ENCODE measurements at places on chromosomes 11 and 22.
A peak's percentile ranks its signal among the peaks of the same experiment; 100 is the strongest.

GRCh38 chr22:40612291-40612751 is 24.2 kb downstream of the MRTFA start:
- DNase-seq, result no peak

DNA sequence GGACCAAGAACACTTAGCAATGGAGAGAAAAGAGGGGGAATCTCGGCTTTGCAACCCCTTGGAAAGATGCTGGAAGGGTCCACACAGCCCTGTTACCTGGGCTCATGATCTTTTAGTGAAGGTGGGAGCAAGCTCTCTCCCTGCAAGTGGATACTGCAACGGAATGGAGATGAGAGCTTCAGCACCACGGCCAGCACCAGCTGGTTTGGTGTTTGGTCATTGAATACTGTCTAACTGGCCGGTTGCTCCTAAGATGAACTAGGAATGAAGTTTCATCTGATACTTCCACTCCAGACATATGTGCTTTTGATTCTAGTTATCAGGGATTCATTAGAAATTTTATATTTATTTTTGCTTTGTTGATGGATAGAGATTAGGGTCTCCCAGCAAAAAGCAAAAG is 16.3 kb downstream of the HTR3A start:
- no peak for DNase-seq

DNA sequence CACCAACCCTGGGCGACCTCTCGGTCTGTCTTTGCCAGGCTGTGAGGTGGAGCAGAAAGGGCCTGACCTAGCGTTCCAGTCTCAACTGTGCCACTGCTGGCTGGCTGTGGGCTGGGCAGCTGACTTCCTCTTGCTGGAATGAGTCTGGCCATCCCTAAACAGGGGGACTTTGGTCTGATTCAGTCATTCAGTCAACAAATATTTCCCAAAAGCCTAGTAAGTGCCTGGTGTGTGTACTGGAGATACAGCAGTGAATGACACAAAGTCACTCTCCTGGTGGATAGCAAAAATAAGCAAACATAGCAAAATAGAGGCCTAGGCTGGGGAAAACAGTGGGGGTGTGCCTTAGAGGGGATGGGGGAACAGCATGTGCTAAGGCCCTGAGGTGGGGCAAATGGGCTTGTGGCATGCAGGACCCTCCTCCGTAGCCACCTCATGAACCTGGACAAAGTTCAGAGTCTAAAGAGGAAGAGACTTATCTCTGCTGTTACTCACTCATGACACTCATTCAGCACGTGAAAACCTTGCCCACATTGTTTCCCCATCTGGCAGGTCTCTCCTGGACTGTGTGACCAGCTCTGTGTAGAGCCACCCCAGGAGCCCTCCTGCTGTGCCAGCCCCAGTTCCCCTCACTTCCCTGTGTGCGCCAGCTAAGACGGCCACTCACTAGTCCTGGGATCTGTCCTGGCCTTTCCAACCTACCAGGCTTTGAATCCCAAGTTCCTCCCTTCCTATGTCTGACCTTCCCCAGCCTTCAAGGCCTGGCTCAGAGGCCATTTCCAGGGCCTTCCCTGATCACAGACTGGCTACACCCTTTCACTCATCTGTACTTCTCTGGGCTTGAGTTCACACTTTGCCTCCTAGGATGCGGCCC is 4.7 kb downstream of the GUCD1 start:
- DNase-seq, result no peak

DNA sequence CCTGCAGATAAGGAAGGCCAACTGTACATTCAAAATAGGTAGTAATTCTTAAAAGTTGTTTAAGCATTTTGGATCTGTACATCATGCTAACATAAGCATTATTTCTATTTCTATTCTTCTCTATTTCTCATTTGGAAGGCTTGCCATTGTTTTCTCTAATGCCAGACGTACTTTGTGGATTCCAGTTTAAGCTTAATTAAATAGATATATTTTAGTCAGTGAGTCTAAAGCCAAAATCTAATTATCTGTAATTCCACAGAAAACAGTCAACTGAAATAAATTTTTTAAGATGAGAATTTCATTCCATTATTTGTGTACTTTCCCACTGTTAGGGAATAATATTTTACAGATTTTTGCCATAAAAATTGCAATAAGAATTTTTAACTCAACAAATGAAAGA is 123.0 kb downstream of the LUZP2 start:
- no peak for DNase-seq

- DNase-seq, result no peak
Measured at GRCh38 chr11:12223771-12224536, 113.6 kb downstream of the MICAL2 start.

GRCh38 chr11:102429226-102429625 is 23.3 kb downstream of the TMEM123 start:
- no peak for DNase-seq

DNA sequence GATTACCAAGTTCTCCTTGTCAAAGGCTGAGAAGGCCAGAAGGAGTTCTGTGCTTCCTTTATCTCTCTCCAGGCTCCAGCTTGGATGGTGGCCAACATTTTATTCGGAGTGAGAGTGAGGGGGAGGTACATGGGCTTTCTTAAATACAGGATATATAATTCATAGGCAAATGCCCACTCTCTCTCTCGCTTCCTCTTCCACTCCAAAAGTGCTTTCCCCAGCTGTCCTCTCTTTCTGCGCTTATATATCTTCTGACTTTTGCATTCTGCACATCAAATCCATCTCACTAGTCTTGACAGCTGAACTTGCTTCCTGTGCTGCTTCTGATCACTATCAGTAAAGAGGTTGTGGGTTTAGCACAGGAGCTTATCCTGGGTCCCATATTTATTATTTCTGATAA is 125.4 kb upstream of the ARHGAP20 start:
- no peak for DNase-seq

- DNase-seq, result no peak
Measured at GRCh38 chr11:125496529-125496857, 428 bp upstream of the FEZ1 start.

DNA sequence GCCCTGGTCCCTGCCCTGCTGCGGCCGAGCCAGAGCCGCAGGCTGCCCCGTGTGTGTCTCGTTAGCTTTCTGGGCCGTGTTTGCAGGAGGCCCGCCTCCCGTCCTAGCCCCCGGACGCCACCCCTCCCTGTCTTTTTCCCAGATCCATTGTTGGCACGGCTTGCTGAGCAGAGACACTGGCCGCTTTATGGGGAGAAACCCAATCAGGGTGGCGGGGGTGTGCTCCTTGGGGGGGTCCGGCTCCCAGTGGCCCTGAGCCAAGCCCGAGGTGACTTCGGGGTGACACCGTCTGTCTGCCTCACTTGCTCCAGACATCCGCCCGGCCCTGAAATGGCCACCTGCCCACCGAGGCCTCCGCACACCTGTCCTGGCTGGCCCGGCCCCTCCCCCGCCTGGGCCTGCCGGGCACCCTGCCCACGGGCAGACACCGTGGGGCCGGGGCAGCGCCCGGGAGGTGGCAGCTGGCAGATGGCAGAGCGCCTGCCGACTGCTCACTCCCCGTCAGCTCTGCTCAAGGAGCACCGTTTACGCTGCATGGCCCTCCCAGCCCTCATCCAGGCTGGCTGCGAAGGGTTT is 43.1 kb upstream of the PPARA start:
- no peak for DNase-seq

DNA sequence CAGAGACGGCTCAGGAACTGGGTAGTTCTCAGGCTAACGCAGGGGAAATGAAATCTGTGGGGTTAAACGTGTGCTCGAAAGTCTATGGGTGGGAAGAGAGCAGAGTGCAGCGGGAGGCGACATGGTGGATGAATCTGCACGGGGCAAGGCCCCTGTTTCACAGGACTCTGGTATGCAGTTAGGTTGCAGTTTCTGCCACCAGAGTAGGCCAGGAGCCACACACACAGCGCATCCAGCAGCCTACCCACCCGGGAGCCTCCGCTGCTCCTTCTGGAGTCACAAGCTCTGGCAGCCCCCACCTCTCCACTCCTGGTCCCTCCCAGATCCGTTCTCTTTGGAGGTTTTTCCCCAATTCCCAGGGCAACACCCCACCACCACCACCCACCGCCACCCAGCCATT is 27.0 kb downstream of the SPATA19 start:
- DNase-seq, result no peak

DNA sequence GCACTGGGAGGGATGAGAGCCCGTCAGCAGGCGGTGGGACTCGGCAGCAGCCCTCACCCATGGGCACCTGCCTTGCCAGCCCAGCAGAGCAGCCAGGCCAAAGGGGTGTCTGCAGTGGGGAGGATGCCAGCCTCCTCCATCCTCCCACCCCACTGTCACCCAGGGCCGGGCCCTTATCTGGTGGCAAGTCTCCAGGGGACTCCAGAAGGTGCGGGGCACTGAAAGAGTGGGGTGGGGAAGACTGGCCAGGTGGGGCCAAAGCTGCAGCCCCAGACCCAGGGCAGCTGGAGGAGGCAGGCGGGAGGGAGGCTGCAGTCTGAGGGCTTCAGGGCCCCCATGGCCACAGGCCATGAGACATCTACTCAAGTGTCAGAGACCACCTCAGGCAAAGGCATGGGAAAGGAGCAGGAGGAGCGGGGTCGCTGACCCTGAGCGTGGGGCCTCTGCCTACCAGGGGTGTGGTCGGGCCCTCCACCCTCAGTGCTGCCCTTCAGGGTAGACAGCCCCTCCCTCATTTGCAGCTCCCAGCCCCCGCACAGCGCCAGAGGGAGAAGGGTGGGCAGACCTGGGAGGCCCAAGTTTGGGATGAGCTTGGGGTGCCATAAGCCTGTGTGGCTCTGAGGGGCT is 3.5 kb downstream of the DGCR6L start:
- no peak for DNase-seq

DNA sequence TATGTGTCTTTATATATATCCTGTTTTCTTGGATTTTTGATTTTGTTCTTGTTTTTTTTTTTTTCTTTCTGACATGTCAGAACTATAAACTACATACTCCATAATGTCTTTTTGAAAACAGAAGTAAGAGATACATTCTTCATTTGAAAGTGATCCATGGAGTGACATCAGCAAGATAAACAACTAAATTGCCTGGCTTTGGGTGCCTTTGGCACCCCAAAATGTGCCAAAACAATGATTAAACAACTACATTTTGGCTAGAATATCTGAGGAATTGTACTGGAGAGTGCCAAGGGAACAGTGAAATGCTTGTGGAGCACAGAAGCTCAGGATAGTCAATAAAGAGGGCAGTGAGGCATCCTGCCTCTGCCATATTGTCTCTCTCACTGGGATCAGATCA is 766.1 kb upstream of the ANO3 start:
- no peak for DNase-seq

DNA sequence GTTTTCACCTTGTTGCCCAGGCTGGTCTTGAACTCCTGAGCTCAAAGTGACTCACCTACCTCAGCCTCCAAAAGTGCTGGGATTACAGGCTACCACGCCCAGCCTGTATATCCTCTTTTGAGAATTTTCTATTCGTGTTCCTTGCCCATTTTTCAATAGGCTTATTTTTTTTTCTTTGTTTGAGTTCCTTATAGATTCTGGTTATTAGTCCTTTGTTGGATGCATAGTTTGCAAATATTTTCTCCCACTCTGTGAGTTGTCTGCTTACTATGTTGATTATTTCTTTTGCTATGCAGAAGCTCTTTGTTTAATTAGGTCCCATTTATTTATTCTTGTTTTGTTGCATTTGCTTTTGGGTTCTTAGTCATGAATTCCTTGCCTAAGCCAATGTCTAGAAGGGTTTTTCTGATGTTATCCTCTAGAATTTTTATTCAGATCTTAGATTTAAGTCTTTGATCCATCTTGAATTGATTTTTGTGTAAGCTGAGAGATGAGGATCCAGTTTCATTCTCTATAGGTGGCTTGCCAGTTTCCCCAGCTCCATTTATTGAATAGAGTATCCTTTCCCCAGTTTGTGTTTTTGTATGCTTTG is 17.7 kb upstream of the ZBED5 start:
- no peak for DNase-seq

- no peak for DNase-seq
Measured at GRCh38 chr11:31818874-31819331, 7.8 kb upstream of the PAX6 start.

GRCh38 chr11:42890773-42891172 is 421.0 kb upstream of the API5 start:
- DNase-seq, result no peak

DNA sequence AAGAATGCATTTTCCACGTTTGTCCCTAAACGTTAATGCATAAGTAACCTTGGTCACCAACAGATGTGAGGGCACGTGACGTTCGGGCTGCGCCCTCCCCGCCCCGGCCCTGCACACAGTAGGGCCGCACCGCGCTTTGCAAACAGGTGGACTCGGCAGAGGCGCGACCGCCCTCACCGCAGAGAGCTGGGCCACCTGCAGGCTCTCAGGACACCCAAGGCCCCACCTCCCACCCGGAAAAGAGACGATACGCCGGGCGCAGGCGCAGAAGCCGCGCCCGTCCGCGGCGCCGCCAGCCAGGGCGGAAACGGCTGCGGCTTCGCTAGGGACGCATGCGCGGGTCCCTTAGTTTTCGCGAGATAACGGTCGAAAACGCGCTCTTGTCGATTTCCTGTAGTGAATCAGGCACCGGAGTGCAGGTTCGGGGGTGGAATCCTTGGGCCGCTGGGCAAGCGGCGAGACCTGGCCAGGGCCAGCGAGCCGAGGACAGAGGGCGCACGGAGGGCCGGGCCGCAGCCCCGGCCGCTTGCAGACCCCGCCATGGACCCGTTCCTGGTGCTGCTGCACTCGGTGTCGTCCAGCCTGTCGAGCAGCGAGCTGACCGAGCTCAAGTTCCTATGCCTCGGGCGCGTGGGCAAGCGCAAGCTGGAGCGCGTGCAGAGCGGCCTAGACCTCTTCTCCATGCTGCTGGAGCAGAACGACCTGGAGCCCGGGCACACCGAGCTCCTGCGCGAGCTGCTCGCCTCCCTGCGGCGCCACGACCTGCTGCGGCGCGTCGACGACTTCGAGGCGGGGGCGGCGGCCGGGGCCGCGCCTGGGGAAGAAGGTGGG is at the start of gene FADD:
FADD (plus strand) TSS at position 377 of the 831 bp plus-strand sequence; CDS start at position 541, 164 bp downstream.
- DNase-seq, result peak; percentile 91

- peak; percentile 2 for DNase-seq
Measured at GRCh38 chr11:22432291-22433093, 94.3 kb downstream of the SLC17A6 start.

DNA sequence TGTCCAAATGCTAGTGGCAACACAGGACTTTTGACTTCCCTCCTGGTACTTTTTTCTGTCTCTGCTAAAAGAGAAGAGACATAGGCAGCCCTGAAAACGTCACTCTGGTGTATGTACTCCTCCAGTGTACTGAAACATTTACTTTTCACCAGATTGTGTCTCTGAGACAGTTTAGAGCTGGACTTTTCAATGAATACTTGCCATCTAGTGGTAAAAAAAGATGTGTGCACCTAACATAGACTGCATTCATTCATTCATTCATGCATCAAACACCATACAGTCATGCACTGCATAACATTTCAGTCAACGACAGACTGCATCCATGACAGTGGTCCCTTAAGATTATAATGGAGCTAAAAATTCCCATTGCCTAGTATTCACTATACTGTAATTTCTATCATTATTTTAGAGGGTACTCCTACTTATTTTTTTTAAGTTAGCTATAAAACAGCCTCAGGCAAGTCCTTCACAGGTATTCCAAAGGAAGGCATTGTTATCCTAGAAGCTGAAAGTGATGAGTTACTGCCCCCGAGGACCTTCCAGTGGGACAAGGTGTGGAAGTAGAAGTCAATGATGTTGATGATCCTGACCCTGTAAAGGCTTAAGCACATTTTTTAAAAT is 186.2 kb downstream of the SPON1 start:
- DNase-seq, result no peak

- no peak for DNase-seq
Measured at GRCh38 chr11:87440076-87440770, 402.5 kb downstream of the TMEM135 start.

GRCh38 chr11:134244593-134244992 is 8.6 kb downstream of the THYN1 start:
- DNase-seq, result no peak

GRCh38 chr22:25892678-25893077 is 150.7 kb downstream of the MYO18B start:
- DNase-seq, result no peak

GRCh38 chr11:66313321-66314185 is 3.3 kb downstream of the CD248 start:
- DNase-seq, result no peak

All from activated naive CD4-positive, alpha-beta T cell treated with Interleukin-2 at 50 U/mL for 16 hours (primary cell).